ENCODE measurements at places on chromosomes 16 and 17.

DNA sequence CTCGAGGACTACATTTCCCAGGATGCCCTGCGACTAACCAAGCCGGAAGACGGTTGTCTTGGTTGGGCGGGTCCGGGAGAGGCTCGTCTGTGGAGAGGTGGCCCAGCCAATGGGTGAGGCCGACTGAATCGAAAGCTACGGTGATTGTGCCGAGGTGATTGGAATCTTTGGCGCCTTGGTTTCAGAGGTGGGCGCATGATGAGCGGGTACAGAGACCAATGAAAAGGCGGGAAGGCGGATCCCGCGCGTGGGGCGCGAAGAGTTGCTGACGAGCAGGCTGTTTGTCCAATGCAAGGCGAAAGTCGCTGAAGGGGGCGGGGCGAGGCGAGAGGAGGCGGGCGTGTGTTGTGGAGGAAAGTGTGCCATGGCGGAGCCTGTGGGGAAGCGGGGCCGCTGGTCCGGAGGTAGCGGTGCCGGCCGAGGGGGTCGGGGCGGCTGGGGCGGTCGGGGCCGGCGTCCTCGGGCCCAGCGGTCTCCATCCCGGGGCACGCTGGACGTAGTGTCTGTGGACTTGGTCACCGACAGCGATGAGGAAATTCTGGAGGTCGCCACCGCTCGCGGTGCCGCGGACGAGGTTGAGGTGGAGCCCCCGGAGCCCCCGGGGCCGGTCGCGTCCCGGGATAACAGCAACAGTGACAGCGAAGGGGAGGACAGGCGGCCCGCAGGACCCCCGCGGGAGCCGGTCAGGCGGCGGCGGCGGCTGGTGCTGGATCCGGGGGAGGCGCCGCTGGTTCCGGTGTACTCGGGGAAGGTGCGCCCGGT is at the start of gene NFATC2IP:
TSS of gene NFATC2IP (plus strand) at position 290 of the 762 bp plus-strand sequence. CDS start at position 365, 75 bp downstream.
- peak; percentile 99 for DNase-seq

GRCh38 chr17:31582151-31582907 is 190.9 kb downstream of the RAB11FIP4 start:
- DNase-seq = no peak

DNA sequence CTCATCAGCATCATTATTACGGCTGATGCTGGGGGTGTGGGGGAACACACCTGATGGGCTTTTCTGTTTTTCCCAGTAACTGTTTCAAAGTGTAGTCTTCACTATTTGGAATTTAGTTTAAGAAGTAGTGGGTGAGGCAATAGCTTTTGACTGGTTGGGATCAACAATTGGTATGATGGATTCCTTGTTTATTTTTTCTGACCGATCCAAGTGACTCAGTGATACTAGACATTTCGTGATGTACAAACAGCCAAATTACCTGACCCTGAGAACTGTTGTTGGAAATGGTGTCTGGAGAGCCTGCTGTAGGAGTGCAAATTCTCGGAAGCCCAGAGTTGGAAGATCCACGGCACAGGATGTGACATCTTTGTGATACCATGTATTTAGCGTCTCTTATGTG is 204.2 kb downstream of the PRKCA start:
- no peak for DNase-seq

GRCh38 chr16:49699841-49700175 is 156.1 kb downstream of the ZNF423 start:
- DNase-seq = no peak

GRCh38 chr17:36931096-36931696 is 6.1 kb upstream of the LHX1 start:
- DNase-seq = no peak

DNA sequence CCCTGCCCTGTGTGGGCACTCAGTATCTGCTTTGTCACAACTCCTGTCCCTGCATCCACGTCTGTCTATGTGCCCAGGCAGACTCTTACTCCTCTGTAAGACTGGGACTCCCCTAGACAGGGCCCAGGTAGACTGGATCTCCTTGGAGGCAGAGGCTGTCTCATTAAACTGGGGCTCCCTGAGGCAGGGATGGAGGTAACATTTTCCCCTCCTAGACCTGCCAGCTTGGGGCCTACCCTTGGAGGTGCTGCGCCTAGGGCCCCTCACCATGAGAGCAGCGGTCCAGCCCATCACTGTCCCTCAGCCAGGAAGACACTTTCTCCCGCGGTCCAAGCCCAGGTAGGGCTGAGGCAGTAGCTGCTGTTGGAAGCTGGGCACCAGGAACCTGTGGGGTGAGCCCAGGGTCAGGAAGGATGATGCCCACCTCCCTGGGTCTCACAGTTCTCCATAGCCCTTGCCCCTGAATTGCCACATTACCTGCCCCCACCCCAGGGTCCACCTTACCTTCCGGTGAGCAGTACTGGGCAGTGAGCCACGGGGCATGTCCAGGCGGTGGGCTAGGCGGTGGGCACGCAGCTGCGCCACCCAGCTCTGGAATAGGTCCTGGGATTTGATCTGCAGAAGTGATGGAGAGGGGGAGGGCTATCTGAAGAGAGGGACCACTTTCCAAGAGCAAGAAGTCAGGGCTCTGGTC is 3.4 kb downstream of the OSBPL7 start:
- DNase-seq = no peak

GRCh38 chr17:28189667-28190066 is 129.3 kb upstream of the TMEM97 start:
- DNase-seq = no peak

DNA sequence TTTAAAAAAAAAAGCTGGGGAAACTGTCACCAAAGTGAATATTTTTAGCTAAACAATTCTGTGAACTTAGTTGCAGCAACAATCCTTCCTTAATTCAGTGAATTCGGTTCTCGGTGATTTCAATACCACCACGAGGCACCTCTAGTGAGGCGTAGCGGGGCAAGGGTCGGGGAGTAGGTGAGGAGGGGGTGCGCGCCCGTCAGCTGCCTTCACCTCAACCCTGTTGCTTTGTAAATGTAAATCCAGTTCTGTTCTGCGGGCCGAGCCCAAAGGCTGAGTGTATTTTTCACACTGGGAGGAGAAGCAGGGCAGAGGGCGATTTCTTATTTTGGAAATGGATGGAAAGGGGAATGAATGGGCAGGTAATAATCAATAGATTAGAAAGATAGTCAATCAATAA is 17.4 kb downstream of the SALL1 start:
- no peak for DNase-seq

GRCh38 chr17:1216217-1217088 is 36.7 kb upstream of the ABR start:
- DNase-seq = no peak

GRCh38 chr17:49925921-49926320 is 43.1 kb upstream of the DLX4 start:
- no peak for DNase-seq

- no peak for DNase-seq
These were observed 3.7 kb downstream of the SOCS3 start for GRCh38 chr17:78356101-78356713.

- DNase-seq = peak; percentile 41
These were observed 20.9 kb upstream of the IL17C start for GRCh38 chr16:88617268-88618031.

DNA sequence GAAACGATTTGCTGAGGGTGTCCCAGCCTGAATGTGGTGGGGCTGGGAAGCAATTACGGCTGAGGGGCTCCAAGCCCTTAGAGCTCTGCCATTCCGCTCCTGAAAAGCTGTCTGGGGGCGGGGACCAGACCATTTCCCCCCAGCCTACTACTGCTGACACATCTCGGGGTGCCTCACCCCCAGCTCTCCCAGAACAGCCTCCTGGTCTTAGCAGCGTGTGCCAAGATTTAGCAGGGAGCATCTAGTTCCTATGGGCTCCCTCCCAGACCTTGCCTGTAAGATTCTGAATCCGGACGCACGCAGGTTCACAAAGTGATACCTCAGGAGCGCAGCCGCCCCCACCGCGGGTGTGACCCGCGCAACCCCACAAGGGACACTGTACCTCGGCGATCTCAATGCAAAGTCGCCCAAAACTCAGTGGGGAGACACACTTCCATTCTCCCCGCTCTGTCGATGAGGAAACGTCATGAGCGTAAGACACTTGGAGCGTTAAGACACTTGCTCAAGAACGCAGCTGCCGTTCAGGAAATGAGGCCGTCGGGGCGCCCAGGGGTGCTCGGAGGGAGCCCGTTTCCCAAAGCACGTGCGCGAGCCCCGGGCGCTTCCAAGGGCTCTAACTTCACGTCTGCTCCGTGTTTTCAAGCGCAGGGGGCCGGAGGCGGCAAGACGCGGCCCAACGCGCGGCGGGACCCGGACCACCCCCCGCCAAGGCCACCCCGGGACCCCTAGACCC is 629 bp downstream of the GEMIN4 start:
- no peak for DNase-seq

GRCh38 chr16:19284207-19284606 is 1.3 kb upstream of the CLEC19A start:
- no peak for DNase-seq

DNA sequence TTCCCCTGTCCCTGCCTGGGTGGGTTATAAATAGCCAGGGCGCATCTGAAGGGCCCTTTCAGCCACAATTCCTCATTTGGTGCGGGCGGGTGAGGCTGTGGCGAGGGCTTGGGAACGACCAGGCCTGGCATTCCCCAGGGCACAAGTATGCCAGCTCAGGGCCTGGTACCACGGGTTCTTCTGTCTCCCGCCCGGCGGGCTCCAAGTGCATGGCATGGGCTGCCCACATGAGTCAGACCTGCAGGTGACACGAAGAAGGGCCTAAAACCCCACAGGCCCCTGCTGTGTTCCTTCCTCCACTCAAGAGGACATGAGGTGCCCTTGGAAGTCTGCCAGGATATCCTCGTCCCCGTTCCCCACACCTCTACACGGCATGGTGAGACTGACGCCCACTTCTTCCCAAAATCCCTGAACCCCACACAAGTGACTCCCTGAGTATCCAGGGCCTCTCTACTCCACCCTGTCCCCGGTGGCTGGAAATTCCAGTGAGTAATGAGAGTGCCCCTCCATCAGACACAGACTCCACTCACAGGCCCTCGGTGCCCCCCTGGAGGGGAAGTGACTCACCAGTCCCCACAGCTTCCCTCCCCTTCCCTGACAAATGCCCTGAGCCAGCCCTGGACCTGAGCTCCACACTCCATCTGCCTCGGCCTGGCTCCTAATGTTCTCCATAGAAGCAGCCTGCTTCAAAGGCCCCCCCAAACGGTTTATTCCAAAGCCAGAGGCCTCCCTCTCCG is 68.8 kb downstream of the ABR start:
- peak; percentile 21 for DNase-seq

DNA sequence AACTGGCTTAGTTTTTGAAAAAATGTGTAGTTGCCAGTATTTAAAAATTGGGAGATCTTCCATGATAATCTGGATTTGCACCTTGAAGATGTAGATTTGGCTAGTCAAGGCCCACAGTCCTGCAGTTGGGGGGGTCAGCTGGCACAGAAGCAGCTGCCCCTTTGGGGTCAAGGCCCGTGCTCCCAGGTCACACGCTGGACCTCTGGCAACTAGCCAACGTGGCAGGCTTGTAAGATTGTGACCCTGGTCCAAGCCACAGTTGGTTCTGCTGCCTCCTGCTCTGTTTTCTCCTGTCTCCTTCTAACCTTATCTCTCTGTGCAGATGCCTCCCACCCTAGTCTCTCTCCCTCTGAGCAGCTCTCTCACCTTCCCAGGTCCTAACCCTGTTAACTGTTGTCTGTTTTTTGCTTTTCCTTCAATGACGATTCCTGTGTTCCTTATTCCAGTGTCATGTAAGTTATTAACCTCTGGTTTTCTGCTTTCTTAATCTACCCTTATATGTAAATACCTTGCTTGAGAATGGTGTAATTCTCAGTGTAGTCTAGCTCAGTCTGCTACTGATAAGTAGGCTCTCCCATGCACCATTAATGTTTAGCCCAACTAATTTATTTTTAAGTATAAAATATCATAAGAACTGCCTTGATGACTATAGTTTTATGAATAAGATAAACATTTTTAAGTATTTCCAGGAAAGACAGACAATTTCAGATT is 27.9 kb downstream of the CLEC16A start:
- DNase-seq = no peak

- DNase-seq = no peak
These were observed 297.9 kb upstream of the PSMD7 start for GRCh38 chr16:73998707-73999106.

- DNase-seq = no peak
These were observed 14.1 kb downstream of the ALDH3A1 start for GRCh38 chr17:19733953-19734526.

- DNase-seq = no peak
These were observed 53.1 kb upstream of the TANGO6 start for GRCh38 chr16:68790130-68790761.

- no peak for DNase-seq
These were observed 161.8 kb upstream of the KCNJ16 start for GRCh38 chr17:69913216-69913615.

DNA sequence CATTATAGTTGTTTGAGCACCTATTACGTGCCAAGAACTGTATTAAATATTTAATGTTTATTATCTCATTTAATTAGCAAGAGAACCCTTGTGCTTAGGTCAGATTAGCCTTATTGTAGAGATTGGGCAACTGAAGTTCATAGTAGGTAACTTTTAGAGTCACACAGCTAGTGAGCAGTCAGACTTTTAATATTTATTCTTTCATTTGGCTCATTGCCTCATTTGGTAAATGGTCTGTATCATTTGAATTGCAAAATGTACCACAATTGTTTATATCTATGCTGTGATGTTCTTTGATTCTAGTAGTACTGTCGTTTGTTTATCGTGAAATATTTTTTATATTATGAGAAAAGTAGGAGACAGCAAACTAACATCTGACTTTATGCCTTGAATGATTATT is 7.6 kb downstream of the CLTC start:
- DNase-seq = no peak

DNA sequence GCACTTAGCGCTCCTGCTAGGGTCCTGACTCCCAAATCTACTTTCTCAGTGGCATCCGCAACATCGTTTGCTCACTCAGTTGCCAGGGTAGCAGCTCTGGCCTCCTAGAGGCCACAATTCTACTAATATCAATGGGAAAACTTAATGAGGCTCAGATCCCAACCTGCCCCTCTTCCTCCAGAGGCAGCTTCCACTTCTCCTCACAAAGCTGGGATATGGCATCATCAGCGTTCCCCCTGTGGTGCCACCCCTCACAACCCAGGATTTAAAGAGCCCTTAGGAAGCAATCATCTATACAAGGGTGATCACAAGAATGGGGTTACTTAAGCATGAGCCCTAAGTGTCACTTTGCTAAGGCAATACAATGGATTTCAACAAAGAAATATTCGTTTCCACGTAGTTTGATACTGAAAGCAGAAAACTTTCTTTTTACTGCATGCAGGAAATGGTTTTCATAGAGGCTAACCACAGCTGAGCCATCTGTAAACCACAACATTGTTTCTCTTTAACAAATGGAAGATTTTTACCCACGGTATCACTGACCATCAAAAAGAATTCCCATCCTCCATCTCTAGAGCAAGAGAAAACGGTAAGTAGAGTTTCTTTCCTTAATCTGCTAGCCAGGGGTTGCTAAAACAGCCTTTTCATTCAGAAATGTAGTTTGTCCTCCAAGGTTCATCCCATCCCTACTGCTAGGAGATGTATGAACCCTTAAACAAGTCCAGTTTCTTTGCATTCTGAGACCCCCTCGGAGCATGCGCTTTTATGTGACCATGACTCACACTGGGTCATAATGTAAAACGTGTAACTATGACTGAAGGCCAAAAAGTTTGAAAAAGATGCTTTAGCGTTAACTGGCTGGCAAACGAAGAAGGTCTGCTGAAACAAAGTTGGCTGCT is 68.3 kb upstream of the BCAR1 start:
- DNase-seq = no peak

- no peak for DNase-seq
These were observed 322.0 kb upstream of the SALL1 start for GRCh38 chr16:51473091-51473490.
